ENCODE measurements at places on chromosomes 7 and 10. TPM values are rescaled to one million over a fixed set of nuclear protein-coding genes. Genes with fewer than 3 reads are reported as not detected.

- H3K36me3 ChIP-seq = no peaks in the 10 kb centered on the region
- no peaks in the 10 kb centered on the region for H3K27me3 ChIP-seq
- no peak overlapping the region for H3K4me3 ChIP-seq
- no peaks in the 10 kb centered on the region for H3K4me1 ChIP-seq
- no peak overlapping the region for H3K27ac ChIP-seq
Measured at GRCh38 chr7:71266912-71267311, 135.0 kb downstream of the GALNT17 start.

- no peaks in the 10 kb centered on the region for H3K27me3 ChIP-seq
- H3K27ac ChIP-seq = no peak overlapping the region
- DNase-seq = no peak
- no peak overlapping the region for H3K4me3 ChIP-seq
Measured at GRCh38 chr7:106252568-106252967, 32.2 kb downstream of the NAMPT start.

- no peaks in the 10 kb centered on the region for H3K36me3 ChIP-seq
- H3K27ac ChIP-seq = no peak overlapping the region
- no peak overlapping the region for H3K4me3 ChIP-seq
- no peak for DNase-seq
Measured at GRCh38 chr7:106223156-106223555, 61.6 kb downstream of the NAMPT start.

The ADAP1 gene
- total RNA-seq = 12.4 TPM

DNA sequence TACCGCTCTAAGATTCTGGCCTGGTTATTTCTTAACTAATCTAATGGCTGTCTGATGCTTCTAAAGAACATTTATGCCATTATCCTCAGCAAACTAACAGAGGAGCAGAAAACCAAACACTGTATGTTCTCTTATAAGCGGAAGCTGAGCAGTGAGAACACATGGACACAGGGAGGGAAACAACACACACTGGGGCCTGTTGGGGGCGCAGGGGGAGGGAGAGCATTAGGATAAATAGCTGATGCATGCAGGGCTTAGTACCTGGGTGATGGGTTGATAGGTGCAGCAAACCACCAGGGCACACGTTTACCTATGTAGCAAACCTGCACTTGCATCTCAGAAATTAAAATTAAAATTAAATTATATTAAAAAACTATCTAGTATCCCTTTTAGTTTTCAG, 853.5 kb downstream of the GATA3 start:
- H3K4me1 ChIP-seq = peaks cover 2% of the 10 kb centered on the region
- no peaks in the 10 kb centered on the region for H3K27me3 ChIP-seq
- H3K4me3 ChIP-seq = no peak overlapping the region
- no peak for DNase-seq
- no peaks in the 10 kb centered on the region for H3K36me3 ChIP-seq

DNA sequence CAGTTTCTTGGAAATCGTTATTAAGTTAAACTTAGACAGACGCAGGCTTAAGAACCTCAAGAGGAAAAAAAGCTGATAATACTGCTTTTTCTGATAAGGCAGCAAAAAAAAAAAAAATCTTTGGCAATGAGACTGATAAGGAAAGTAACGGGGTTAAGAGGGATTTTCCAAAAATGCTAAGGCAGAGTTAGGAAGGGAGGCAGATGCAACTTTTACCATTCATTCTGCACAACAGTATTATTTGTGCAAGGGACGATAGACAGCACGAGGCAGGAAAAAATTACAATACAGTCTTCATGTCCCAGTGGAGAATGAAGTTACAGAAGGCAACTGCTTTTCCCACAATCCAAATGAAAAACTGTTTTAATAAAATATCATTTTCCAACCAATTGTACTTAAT, 194.0 kb downstream of the DOCK4 start:
- DNase-seq = no peak
- H3K36me3 ChIP-seq = no peaks in the 10 kb centered on the region
- no peak overlapping the region for H3K27ac ChIP-seq
- no peaks in the 10 kb centered on the region for H3K4me1 ChIP-seq
- no peak overlapping the region for H3K4me3 ChIP-seq

DNA sequence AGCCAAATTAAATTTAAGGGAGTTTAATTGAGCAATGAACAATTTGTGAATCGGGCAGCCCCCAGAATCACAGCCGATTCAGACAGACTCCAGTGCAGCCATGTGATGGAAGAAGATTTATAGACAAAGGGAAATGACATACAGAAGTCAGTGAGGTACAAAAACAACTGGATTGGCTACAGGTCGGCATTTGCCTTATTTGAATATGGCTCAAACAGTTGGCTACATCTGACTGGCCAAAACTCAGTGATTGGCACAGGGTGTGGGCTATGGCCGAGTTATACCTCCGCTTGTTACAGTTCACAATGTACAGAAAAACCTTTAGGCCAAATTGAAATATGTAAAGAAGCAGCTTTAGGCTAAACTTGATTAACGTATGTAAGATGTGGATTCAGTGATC, 30.8 kb upstream of the EIF4H start:
- no peak overlapping the region for H3K27ac ChIP-seq
- H3K4me1 ChIP-seq = peaks cover 7% of the 10 kb centered on the region
- peaks cover 3% of the 10 kb centered on the region for H3K27me3 ChIP-seq

- H3K4me3 ChIP-seq = no peak overlapping the region
- H3K36me3 ChIP-seq = no peaks in the 10 kb centered on the region
- peaks cover 7% of the 10 kb centered on the region for H3K4me1 ChIP-seq
- no peak for DNase-seq
- H3K27ac ChIP-seq = no peak overlapping the region
Measured at GRCh38 chr7:121876656-121877500, 3.9 kb downstream of the PTPRZ1 start.

- peaks cover 91% of the 10 kb centered on the region for H3K36me3 ChIP-seq
- H3K4me1 ChIP-seq = peaks cover 89% of the 10 kb centered on the region
- H3K27me3 ChIP-seq = no peaks in the 10 kb centered on the region
- H3K27ac ChIP-seq = peak overlapping the region; percentile 32
Measured at GRCh38 chr10:11191678-11192077, 174.0 kb downstream of the CELF2 start.

- DNase-seq = no peak
- H3K27me3 ChIP-seq = no peaks in the 10 kb centered on the region
- no peaks in the 10 kb centered on the region for H3K36me3 ChIP-seq
- H3K4me3 ChIP-seq = no peak overlapping the region
Measured at GRCh38 chr7:33446551-33446950, 317.2 kb downstream of the BBS9 start.

- H3K4me3 ChIP-seq = no peak overlapping the region
- H3K36me3 ChIP-seq = no peaks in the 10 kb centered on the region
- DNase-seq = no peak
- no peak overlapping the region for H3K27ac ChIP-seq
- H3K4me1 ChIP-seq = no peaks in the 10 kb centered on the region
Measured at GRCh38 chr10:126736142-126736541, 65.6 kb upstream of the C10orf90 start.

The GRID2IP gene
- not detected for total RNA-seq

The TMEM270 gene
- total RNA-seq = not detected

DNA sequence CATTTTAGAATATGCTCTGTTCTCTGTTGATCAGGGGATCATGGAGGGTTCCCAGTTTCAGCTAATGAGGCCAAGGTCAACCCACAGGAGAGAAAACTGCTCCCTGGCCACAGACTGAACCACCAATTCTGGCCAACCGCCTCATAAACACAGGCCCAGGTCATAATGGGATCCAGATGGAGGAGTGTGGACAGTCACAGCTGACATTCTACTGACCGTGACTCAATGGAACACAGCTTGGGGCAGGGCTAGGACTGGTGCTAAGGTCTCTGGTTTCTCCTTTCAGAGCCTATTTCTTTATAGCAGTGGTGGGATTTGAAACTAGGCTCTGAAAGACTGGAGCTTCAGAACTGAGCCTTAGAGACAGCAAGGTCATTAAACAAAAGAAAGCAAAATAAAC, 68.3 kb downstream of the HIPK2 start:
- H3K27ac ChIP-seq = no peak overlapping the region
- H3K36me3 ChIP-seq = peaks cover 10% of the 10 kb centered on the region
- no peak for DNase-seq
- no peaks in the 10 kb centered on the region for H3K27me3 ChIP-seq
- H3K4me1 ChIP-seq = peaks cover under 1% of the 10 kb centered on the region

The GATA3 gene
- total RNA-seq = 48.1 TPM

The CPED1 gene
- total RNA-seq = 0.17 TPM

DNA sequence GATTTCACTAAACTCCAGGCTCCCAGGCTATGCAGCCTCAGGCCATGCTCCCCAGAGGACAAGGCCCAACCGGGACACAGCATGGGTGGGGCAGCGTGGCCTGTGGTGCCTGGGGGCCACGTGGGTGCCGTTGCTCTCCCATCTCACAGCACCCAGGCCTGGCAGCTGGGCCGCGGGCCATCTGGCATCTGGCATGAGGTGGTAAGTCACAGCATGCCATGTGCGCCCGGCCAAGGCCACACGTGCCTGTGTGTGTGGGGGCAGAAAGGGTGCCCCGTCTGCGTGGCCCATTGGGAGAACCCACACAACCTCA, 204.1 kb downstream of the EBF3 start:
- no peaks in the 10 kb centered on the region for H3K27me3 ChIP-seq
- no peak overlapping the region for H3K4me3 ChIP-seq
- H3K36me3 ChIP-seq = no peaks in the 10 kb centered on the region
- peak; percentile 0 for DNase-seq

DNA sequence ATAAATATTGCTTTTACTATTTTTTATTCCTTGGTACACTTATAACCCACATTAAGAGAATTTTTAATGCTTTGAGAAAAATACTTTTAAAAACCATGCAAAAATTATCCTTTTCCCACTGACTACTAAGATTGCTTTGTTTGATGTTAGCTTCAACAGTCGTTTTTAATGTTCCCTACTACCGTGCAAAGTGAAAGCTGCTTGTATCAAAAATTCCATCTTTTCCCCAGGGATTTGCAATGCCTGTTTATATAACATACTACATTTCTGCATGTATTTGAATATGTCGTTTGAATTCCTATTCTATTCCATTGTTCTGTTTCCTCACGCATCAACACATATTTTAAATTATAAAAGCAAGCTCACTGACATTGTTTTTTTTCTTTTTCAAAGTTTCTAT, 54.4 kb downstream of the TFPI2 start:
- H3K36me3 ChIP-seq = no peaks in the 10 kb centered on the region
- H3K27me3 ChIP-seq = no peaks in the 10 kb centered on the region
- no peak for DNase-seq
- H3K4me1 ChIP-seq = no peaks in the 10 kb centered on the region
- no peak overlapping the region for H3K4me3 ChIP-seq

DNA sequence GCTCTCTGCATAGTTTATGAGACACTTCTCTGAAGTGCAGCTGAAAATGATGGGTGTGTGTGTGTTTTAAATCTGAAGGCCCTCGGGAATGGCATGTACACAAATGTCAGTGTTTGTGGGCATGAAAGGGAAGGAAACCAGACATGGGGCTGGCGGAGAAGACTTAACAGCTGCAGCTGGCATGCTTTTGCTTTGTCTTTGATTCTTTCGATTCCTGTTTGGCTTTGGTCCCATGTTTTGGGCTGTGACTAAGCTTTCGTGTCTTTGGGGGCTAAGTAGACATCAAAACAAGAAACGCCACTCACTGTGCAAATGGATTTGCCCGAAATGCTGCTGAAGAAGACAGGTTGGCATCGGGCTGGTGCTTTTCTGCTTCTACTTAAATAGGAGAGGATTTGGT, 179.3 kb downstream of the PFKFB3 start:
- H3K27ac ChIP-seq = peak overlapping the region; percentile 84
- H3K27me3 ChIP-seq = no peaks in the 10 kb centered on the region
- H3K36me3 ChIP-seq = peaks cover 52% of the 10 kb centered on the region
- H3K4me1 ChIP-seq = peaks cover 35% of the 10 kb centered on the region
- DNase-seq = peak; percentile 54

The LRRC61 gene
- 14.9 TPM for total RNA-seq

DNA sequence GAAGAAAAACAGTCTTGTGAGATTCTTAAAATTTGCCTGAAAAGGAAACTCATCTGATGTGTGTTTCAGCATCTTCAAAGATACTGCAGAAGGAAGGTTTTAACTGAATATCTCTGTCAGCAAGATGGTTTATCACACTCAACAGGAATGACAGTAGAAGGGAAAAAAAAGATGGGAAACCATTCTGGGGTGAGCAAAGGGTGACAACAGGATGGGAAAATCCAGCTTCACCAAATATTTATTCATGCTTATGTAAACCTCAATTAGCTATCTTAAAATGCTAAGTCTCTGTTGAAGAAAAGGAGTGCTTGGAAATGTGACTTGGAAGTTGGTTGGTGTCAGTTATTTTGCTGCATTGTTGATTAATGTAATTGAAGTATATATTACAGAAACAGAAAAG, 82.2 kb downstream of the FZD1 start:
- no peak overlapping the region for H3K27ac ChIP-seq
- H3K36me3 ChIP-seq = no peaks in the 10 kb centered on the region
- no peaks in the 10 kb centered on the region for H3K27me3 ChIP-seq
- DNase-seq = no peak
- H3K4me1 ChIP-seq = no peaks in the 10 kb centered on the region

DNA sequence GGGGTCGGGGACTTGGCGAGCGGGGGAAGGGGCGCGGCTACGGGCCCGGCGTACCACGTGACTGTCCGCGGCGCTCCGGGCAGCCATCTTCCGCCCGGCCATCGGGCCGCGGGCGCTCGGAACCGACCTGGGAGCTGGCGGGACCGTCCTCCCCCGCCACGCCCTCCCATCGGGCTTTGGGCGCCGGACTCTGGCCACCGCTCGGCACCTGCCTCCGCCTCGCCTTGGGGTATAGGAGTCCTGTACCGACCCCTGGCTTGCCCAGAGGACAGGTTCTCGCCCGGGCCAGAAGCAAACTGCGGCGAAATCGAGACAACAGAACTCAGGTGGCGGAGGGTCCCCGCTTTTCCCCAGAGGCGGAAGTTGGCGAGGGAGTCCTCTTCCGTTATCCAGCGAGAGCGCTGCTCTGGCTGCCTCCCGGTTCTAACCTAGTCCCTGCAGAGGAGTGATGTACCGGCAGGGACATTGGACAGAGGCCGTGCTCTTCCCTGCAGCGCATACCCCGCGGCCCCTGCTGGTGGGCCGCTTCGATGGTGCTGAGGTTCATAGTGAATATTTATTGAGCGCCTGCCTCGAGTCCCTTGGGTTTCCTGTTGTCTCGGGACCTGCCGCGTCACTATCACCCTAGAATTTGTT, 1.2 kb upstream of the SGMS1 start:
- peaks cover 6% of the 10 kb centered on the region for H3K36me3 ChIP-seq
- peaks cover 6% of the 10 kb centered on the region for H3K27me3 ChIP-seq
- peak; percentile 62 for DNase-seq
- H3K4me1 ChIP-seq = peaks cover 41% of the 10 kb centered on the region
- peak overlapping the region; percentile 92 for H3K4me3 ChIP-seq

GRCh38 chr7:27608776-27609495, 53.7 kb downstream of the HIBADH start:
- H3K36me3 ChIP-seq = no peaks in the 10 kb centered on the region
- no peak overlapping the region for H3K27ac ChIP-seq
- H3K4me3 ChIP-seq = no peak overlapping the region
- H3K27me3 ChIP-seq = no peaks in the 10 kb centered on the region
- no peaks in the 10 kb centered on the region for H3K4me1 ChIP-seq

DNA sequence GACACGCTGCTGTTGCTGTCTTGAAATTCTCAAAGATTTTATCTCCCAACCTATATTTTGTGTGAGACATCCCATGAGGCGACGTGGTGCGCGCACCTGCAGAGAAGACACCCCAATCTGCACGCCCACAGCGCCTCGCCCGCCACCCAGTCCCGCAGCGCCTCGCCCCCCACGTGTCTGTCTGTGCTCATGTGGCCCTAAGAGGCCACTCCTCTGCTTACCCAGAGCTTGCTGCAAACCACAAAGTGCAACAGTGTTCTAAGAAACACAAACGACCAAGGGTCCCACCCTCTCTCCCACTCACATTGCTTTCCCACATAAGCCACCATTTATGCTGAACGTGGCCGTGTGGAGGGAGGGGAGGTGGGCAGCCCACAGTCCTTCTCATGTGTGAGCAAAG, 287.2 kb downstream of the PTPRN2 start:
- H3K4me3 ChIP-seq = no peak overlapping the region
- no peaks in the 10 kb centered on the region for H3K36me3 ChIP-seq
- H3K4me1 ChIP-seq = no peaks in the 10 kb centered on the region
- no peak overlapping the region for H3K27ac ChIP-seq

The ZNF425 gene
- total RNA-seq = 0.67 TPM

Measured in activated CD4-positive, alpha-beta T cell treated with anti-CD3 and anti-CD28 coated beads, Interleukin-2, amount 10 ng/mL, durations not matched to agents 7 days and 5 days (primary cell).